ENCODE measurements at places on chromosomes 7 and 10.
A peak's percentile ranks its signal among the peaks of the same experiment; 100 is the strongest.

- DNase-seq = peak; percentile 64
Observed at GRCh38 chr7:32905175-32905662, 13.7 kb upstream of the KBTBD2 start.

DNA sequence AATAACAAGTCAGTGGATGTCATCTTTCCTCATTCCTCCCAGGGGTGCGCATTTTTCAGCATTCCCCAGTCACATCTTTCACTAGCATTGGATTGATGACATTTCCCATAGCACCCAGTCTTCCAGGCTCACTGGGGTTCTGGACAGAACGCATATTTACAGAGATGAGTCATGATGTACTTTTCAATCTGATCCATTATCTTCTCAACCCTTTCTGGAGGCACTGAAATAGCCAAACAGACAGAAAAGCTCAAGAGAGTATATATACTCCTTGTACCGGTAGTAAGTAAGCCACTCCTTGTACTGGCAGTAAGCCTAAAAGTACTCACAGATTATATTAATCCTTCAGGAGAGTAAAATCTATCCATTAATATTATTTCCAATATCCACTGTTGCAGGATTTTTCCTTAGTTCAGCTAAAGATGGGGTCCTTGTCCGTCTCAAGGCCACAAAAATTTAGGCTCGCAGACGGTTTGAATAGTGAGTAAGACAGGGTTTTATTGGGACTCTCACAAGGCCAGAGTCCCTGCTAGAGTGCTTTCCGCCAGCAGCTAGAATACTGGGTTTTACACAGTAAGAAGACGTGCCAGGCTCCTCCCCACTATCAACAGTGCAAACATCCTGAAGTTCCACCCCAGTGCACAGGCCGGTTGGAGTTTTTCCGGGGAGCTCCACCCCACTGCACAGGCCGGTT is 60.8 kb downstream of the MDH2 start:
- DNase-seq = no peak

DNA sequence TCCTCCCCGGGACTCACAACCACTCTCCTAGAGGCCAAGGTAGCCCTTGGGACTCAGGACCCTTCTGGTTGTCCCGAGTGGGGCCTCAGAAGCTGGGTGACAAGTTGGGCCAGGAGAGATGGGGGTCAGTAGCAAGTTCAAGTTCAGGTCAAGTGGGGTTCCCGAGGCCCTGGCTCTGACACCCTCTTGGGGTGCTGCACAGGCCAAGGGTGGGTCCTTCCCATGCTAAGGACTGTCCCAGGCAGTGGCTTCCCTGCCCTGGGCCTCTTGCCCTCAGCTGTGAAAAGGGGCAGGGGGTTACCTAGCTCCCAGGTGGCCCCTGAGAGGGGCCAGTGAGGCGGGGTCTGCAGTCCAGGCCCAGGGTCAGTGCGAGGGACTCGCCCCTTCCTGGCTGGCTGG is 115.4 kb upstream of the TNRC18 start:
- no peak for DNase-seq

GRCh38 chr7:1713502-1714484 is 43.7 kb downstream of the ELFN1 start:
- no peak for DNase-seq

DNA sequence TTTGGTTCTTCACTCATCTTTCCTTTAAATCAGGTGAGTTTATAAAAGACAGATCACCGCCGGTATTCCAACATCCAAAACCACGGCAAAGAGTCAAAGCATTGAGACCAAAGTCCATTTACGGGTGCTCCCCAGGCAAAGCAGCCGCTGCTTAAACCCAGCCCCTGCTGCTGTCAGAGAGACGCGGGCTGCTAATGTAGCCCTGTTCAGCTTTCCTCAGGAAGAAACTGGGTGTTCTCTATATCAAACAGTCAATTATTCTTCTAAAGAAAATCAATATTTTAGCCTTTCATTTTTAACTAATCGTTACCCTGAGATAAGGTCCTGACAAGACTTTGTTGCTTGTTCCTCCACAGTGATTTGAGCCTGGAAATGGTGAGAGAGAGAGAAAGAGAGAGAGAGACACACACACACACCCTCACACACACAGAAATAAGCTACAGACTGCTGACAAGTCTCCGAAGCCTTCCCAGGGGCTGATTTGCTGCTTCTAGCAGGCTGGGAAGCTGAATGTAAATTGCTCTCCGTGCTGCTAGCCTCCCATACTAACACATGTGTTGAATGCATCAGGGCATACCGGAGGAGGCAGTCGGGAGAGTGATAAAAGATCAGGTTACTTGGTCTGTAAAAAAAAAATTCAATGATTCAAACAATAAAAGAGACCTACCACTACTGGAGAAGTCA is 183.0 kb upstream of the ANK3 start:
- DNase-seq = peak; percentile 28

DNA sequence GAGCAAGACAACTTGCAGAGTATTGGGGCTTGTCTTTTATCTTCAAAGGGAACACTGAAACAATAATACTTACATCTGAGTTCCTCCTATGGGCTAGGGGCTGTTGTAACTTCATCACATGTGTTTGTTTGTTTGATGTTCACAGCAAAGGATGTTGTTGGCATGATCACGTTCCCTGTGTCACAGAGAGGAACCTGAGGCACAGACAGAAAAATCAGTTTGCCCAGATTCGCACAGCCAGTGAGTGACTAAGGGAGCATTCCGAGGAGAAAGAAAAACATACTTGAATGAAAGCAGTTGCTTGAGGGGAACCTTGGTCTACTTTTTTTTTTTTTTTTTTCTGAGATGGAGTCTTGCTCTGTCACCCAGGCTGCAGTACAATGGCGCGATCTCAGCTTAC is 87.2 kb upstream of the PFKP start:
- DNase-seq = no peak

DNA sequence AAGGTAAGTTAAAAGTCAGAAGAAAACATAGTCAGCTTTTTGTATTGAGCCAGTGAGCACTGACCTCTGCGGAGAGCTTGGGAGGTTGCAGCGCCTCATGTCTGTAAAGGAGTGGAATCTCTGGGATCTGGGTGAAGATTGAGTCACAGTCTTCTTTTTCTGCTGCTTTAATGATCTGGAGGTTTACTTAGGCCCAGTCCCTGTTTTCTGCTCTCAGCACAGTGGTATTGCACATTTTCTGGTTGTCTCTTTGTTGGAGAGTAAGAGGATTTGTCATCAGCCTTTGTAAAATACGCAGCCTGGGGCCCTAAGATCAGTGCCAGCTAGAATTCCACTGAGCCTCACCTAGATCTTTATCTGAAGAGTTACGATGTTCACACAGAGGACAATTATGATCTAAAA is 58.3 kb upstream of the GJD4 start:
- DNase-seq = no peak

DNA sequence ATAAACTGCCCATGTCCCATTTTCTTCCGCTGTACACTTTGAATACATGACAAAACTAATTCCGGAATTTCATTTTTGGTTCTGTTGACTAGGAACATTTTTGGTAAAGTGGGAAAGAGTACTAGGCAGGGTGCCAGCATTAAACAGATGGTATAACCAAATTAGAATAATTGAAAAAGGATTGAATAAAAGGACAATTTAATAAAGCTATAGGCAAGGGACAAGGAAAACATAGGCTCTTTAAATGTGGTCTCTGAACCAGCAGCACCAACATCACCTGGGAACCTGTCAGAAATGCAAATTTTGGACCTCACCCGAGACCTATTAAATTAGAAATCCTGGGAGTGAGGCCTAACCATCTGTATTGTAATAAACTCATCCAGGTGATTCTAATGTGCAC is 376.9 kb downstream of the LRRTM3 start:
- no peak for DNase-seq

GRCh38 chr7:135177028-135177696 is 6.7 kb upstream of the CYREN start:
- DNase-seq = no peak

GRCh38 chr10:96703358-96703757 is 17.0 kb downstream of the PIK3AP1 start:
- DNase-seq = no peak

DNA sequence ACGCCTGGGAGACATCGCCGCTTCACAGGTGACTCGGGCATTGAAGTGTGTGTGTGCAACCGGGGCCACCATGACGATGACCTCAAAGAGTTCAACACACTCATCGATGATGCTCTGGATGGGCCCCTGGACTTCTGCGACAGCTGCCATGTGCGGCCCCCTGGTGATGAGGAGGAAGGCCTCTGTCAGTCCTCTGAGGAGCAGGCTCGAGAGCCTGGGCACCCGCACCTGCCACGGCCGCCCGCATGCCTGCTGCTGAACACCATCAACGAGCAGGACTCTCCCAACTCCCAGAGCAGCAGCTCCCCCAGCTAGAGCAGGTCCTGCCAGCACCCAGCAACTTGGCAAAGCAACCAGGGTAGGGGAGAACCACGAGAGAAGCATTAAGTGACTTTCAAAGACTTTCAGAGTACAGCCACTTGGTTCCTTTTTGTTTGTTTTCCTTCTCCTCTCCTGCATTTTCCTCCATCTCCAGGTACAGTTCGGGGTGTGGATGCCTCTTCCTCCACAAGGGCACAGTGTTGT is 24.1 kb downstream of the CYP17A1 start:
- DNase-seq = no peak

DNA sequence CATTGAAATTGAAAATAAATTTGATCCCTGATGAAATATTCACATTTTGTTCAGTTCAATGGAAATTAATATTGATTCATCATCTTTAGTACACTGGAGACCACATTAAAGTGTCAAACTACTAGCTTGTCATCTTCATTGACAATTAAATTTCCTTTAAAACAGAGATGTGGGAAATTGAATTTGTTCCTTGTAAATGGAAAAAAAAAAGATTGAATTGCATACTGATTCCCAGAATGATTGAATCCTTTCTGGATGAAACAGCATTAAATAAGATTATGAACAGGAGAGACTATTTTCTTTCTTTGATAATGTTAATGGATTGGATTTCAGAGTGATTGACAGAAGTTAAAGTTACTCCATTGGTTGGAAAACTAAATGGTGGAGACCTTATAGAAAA is 241.3 kb upstream of the CNTNAP2 start:
- DNase-seq = no peak
